ENCODE measurements at places on chromosomes 5 and 9.

DNA sequence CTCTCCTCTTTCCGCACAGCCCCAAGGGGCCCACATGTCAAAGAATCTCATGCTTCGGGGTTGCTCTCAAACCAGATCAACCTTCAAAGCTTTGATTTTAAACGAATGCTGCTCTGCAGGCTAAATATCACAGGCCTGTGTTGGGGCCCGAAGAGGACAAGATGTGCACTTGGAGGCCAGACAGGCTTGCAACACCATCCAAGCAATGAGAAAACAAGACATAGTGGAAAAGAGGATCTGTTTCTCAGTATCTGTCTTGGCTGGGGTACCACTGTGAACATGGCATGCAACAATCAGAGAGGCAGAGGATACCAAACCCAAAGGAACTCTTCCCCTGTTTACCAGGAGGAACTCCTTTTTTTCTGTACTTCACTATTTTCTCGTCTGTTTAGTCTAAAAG lies 321.8 kb downstream of the SLIT3 start:
- DNase-seq, result no peak

DNA sequence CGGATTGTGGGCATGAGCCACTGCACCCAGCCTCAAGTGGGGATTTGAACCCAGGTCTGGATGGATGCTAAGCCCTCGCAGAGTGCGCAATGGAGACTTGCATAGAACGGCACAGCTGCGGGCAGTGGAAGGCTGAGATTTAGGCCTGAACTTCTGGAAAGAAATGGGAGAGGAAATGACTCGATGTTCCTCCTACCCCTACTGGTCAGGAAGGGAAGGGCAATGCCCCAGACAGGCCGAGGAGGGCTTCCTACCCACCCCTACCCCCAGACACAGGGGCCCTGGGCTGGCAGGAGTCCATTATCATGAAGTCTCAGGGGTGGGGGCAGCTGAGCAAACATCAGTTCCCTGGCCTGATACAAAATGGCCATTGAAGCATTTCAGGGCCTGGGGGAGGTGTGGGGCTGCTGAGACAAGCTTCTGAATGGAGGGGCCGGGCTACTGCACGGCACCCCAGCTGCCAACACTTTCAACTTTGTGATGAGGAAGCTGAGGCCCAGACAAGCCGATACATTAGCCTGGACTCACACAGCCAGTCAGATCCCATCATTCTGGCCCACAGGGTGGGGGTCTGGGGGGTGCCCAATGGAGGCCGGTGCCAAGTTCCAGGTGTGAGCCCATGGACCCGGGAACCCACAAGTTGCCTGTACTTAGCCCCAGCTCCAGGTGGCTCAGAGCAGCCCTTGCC lies 13.5 kb upstream of the WDR38 start:
- no peak for DNase-seq

DNA sequence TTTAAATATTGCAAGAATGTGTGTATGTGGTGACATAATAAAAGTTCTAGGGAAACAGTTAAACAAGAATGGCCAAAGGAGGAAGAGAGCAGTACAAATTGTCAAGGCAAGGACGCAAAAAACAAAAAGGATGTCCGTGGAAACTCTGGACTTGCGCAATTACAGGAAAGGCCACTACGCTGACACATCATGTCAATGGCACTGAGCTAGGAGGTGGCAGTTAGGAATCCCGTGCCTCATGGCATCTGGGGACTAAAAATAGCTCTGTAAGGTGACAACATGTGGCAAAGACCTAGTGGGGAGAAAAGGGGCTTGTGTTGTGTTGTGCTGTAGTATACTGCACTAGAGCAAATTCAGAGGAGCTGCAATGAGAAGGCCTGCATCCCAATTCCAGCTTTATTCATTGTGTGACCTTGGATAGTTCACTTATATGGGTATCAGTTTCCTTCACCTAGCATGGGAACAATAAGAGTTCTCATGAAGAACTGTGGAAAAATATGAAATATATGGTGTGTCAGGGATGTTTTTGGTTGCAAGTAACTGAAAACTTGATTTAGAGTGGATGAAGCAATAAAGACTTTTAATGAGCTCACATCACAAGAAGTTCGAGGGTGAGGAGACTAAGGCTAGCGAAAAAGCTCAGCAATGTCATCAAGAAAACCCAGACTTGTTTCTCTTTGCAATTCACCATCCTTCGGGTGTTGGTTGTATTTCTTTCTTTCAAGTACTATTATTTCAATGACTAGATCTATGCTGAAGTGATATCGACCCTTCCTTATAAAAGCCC lies 124.1 kb upstream of the STC2 start:
- no peak for DNase-seq

GRCh38 chr9:15018096-15018637 lies 107.9 kb upstream of the FREM1 start:
- no peak for DNase-seq

GRCh38 chr5:126723643-126724042 lies 53.3 kb upstream of the LMNB1 start:
- DNase-seq, result no peak

- no peak for DNase-seq
These were observed 46.5 kb upstream of the TNFAIP8 start for GRCh38 chr5:119309326-119309725.

DNA sequence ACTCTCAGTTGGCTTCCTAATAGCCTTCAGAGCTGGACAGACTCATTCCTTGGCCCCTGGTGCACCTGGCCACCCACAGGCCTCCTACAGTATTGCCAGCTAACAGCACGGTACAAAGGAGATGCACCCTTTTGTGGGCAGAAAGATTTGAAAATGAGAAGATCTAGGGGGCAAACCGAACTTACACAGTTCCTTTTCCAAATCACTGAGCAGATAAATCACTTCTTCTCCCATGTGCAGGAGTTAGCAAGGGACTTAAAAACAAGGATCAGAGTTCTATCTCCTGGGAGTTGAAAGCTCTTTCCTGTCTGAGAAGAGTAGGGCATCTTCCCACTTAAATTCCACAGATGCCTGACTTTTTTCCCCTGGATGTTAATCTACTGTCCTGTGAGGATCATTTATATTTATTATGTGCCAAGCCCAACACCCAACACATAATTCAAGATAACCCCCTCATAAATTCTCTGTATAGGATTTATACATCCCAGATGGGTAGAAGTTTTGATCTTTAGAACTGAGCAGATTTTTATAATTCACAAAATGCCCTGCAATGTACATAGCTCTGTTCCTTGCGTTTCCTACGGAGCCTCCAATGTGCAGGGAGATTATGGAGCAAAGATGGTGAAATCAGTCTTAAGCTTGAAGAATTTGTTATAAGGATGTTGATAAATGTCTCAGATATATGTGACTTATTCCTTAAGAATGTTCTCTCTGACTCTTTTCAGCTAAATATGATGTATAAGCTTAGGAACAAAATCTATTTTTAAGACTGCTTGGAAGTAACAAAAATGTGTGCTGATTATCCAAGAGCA lies 207.2 kb upstream of the DAPK1 start:
- DNase-seq, result no peak

GRCh38 chr9:112841261-112841660 lies 49.4 kb downstream of the SLC46A2 start:
- no peak for DNase-seq

DNA sequence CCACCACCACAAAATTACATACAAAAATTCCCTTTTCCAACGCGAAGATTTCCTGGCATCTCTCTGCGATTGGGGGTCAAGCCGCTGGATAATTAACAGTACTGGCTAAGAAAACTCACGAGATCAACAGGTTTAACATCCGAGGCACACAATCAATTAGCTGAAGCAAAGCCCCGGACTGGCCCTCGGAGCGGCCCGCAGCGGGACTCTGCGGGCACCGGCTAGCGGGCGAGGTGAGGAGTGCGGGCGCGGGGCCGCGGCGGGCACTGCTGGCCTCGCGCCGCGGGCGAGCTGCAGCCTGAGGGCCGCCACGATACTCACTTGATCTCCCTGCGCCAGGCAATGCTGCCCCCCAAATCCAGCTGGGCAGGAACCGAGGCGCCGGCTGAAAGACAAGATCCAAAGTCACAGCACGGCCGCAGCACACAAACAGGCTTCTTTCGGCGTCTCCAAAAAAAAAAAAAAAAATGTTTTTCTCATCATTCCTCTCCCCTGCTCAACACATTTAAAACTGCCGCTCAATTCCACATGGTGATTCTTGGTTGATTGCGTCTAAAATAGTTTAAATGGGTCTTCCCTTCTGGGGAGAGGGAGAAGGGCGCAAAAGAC lies 210.2 kb downstream of the MEF2C start:
- no peak for DNase-seq

- DNase-seq, result no peak
These were observed at the start of gene PPIC for GRCh38 chr5:123036391-123037103. PPIC (minus strand) TSS chr5:123036725; CDS start chr5:123036625, 100 bp downstream.

- no peak for DNase-seq
These were observed 664.8 kb upstream of the ZNF608 start for GRCh38 chr5:125411071-125411743.

- DNase-seq, result no peak
These were observed 25.3 kb upstream of the RECK start for GRCh38 chr9:36011379-36011778.

DNA sequence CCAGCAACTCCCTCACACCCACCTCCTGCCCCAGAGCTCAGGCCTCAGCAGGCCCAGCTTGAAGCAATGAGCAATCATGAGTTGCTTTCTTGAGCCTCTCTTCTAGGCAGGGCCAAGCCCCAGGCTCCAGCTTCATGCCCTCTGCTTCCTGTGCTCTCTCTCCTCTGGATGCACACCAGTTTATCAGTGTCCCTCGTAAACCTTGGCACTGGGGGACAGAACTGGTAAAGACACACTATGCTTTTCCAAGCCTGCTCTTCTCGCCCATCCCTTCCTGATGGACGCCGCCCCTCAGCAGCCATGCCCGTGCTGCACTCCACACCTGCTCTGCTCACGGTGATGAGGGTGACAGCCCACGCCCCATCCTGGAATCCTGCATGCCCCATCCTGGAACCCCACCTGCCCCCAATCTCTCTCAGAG lies 49.4 kb upstream of the ORM1 start:
- DNase-seq, result no peak

DNA sequence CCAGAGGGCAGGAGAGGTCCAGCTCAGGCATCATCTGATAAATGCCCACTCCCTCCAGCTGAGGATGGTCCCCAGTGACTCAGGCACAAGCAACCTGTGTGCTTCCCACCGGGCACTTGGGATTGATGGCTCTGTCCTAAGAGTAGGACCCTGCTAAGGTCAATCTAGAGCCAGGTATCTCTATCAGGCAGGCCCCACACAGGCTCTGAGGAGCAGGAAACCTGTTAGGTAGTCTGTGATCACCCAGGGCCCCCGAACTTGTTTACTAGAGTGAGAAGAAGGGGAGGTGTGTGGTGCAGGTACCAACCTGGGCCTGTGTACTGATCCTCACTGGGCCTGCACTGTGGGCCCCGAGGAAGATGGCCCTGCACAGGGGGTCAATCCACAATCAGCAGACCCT lies 119.6 kb upstream of the FSTL4 start:
- DNase-seq, result no peak

DNA sequence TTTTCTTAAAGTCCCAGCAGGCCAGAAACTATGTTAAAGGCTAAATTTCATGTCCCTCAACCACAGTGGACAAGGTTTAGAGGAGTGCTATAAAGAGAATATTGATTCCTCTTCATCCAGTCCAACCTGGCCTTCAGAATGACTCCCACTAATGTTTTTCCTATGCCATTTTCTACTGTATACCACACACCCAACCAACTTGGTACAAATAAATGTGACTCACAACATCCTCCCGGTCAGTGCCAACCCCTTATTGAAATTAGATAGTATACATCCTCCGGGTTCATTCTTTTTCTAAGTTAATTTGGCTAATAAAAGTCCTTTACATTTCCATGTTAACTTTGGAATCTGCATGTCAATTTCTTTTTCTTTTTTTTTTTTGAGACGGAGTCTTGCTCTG lies 215.1 kb downstream of the TSSK1B start:
- no peak for DNase-seq

DNA sequence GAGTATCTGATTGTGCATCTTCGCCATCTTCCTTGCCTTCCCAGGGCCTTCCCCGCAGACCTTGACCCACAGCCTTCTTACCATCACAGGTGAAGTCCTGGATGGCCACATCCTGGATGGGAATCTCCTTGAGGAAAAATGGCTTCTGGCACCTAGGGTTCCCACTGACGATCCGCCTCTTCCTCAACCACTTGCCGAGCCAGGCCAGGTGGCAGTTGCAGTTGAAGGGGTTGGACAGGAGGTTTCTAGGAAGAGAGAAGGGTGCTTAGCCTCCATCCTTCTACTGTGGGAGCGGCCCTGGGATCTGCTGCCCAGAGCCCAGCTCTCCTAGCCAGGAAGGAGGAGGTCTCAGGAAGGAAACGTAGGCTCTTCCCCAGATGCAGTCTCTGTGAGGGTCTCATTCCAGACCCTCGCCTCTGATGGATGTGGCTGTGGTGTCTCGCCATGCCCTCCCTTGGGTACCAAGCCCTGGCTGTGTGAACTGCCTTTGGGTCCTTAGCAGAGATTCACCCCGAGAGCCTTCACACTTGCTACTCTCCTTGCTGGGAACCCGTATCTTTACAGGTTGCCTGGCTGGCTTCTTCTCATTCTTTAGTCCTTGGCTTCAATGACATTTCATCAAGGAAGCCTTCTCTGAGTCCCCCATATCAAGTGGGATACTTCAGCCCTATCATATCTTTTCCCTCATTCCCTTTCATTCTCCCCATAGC lies 170.4 kb upstream of the PANK3 start:
- no peak for DNase-seq

DNA sequence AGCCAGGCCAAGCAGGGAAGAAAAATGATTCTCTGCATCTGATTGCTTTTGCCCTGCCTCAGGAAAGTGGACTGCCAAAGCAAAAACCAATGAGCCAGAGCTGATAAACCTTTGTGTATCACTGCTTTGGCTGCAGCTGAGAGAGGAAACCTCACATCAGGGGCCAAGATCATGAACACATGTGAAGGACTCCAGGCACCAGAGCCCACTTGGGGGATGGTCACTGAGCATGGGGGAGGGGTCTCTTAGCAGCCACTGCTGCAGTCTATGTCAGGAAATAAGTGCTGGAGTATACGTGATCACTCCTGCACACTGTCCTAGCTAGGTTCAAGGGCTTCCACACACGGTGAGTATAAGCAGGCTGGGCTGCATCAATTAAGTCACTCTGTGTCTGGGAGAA lies 229.9 kb downstream of the SPOCK1 start:
- DNase-seq, result no peak

DNA sequence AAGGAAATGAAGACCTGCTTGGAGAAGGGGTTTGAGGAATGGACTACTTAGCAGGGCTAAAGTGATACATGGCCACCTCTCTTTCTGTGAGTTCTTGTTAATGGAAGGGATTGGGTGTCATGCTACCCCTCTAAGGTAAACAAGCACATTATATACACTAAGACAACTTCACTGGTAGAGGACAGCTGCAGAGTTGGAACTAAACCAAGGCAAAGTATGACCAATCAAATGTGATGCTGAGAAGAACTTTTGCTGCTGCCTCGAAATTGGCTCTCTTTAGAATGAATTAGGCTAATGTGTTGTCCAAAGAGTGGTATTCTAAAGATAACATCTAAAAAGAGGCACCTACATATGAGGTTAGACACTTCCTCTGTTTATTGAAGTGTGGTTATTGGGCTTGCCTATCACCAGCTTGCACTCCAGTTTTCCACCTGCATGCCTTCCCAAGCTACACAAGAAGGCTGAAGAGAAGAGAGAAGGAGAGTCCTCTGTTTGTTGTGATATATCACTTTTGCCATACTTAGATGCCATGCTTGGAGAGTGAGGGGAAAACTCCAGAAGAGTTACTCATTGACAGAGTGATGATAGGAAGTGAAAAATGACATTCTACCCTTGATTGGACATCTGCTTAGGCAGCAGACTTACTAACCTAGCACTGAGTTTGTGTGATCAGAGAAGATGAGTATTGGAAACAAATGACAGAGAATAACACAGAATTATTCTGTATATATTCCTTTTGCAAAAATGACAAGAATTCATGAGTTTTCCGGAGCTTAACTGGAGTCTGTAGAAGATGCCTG lies 536.1 kb downstream of the ZNF608 start:
- DNase-seq, result no peak

GRCh38 chr5:173451031-173451430 lies 122.8 kb upstream of the STC2 start:
- DNase-seq, result no peak

All from DMS79 (cell line).